ENCODE measurements at places on chromosomes 12 and 14. TPM values are rescaled to one million over a fixed set of nuclear protein-coding genes. Genes with fewer than 3 reads are reported as not detected.
A peak's percentile ranks its signal among the peaks of the same experiment; 100 is the strongest.

DNA sequence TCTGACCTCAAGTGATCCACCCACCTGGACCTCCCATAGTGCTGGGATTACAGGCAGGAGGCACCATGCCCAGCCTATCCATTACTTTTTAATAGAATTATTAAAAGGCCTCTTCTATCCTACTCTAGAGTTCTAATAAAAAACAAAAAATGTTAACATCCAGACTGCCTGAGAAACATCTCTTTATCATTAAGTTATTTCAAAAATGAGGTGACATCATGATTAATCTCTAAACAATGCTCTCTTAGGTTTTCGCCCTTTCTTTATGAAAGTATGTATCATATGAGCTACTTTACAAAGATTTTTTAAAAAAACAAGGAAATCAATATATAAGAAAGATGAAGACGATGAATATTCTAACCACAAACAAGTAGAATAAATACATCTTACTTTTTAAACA is 52.6 kb downstream of the FGD6 start:
- DNase-seq, result no peak

DNA sequence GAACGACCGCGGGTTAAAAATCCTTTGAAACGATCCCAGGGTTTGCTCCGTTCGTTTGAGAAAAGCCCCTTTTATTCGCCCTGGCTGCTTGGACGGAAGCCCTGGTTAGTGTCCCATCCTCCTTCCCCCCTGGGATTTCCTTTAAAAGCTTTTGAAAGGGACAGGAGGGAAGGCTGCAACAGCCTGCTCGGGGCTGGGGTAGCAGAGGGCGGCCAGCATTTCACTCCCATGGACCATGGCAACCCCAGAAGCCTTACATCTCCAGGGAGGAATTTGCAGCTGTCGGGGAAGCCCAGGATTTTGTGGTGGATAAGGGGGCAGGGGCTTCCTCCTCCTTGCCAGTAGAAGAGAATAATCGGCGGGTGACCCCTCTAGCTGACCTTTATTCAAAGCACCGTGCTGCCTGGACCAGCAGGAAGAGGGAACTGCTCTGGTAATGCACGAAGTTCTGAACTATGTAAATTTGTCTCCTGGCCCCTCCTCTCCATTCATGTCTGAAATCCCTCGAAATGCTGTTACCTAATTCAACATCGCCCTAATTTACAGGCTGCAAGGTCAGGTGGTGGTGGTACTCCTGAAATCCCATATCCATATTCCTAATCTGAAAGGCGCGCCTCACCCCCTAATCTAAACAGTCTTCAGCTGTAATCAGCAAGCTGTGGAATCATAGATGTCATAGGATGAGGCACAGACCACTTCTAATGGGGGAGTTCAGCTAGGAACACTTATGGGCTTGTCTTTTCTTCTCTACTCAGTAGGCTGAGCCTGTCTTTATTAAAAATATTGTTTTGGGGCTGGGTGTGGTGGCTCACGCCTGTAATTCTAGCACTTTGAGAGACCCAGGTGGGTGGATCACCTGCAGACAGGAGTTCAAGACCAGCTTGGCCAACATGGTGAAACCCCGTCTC is 1.0 kb upstream of the CLIP1 start:
- DNase-seq, result peak; percentile 63

DNA sequence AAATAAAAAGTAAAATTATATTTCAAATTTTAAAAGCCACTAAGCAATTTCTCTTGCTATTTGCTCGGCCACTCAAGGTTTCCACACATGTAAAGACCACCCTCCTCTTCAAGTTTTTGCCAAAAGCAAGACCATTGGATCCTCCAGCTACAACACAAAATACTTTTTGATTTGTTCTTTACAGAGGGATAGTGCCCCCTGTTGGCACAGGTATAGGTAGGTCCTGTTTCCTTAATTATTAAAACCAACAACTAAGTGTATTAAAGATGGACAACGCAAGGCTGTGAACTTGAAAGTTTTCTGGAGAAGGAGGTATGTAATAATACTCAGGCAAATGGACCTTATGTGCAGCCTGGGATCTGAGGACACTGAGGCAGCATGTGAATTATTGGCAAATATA is 23.8 kb downstream of the ATP6V1D start:
- DNase-seq, result peak; percentile 30

- no peak for DNase-seq
Measured at GRCh38 chr14:34038358-34039057, 87.6 kb upstream of the EGLN3 start.

- DNase-seq, result no peak
Measured at GRCh38 chr12:26872625-26873024, 39.6 kb upstream of the ITPR2 start.

DNA sequence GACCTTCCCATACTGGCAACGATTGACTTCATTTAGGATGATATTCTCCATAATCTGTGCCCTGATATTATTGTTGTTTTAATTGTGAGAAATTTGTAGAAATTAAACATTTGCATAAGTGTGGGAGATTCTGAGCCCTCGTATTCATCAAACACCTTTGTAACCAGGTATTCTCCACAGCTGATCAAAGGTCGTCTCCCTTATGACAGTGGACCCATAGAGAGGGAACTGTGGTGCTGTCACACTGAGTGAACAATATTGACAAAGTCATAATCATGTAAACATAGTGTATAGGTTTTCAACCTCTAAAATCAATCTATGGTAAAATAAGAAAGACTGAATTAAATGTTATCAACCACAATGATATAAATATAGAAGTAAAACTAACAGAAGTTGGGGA is 14.9 kb upstream of the PLEKHG3 start:
- DNase-seq, result no peak

OR6C1 gene
- total RNA-seq, result not detected

DNA sequence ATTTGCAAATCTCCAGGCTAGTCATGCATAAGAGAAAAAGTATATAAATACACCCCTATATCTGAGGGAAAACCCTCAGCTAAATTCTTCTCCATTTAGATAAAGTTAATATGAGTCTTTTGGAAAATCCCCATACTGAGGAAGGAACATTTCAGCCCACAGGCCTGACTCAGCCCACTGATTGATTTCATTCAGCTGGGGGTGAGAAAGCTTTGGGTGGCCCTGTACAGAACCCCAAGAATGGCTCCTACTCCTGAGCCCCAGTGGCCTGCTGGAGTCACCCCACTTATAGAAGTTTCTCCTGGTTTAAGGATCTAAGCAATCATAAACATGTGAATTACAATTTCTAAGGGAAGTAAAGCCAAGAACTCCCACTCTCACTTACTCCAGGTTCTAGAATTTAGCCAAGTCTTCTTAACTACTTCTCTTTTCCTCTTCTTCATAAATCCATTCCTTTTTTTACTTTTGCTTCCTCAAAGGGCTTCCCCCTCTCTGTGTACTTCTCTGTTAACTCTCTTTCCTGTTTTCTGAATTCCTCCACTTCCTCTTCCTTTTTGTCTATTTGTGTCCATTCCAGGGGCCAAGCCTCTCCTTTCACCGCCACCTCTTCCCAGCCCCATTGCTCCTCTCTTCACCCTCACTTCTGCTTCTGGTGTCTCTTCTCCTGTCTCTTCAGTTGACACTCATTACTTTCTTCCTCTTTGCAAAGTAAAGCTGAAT is 21.0 kb downstream of the RTN1 start:
- no peak for DNase-seq

Measured in Caco-2 (cell line).